ENCODE measurements at places on chromosomes 5 and 9.

- no peak for DNase-seq
Observed at GRCh38 chr9:127667906-127668305, 38.9 kb upstream of the CFAP157 start.

- DNase-seq, result no peak
Observed at GRCh38 chr9:137456061-137456863, 2.9 kb downstream of the NSMF start.

GRCh38 chr5:17888155-17888554, 253.9 kb downstream of the TAF11L14 start:
- DNase-seq, result no peak

- no peak for DNase-seq
Observed at GRCh38 chr9:16377311-16377710, 493.2 kb downstream of the BNC2 start.

- no peak for DNase-seq
Observed at GRCh38 chr9:23441275-23441674, 384.8 kb downstream of the ELAVL2 start.

DNA sequence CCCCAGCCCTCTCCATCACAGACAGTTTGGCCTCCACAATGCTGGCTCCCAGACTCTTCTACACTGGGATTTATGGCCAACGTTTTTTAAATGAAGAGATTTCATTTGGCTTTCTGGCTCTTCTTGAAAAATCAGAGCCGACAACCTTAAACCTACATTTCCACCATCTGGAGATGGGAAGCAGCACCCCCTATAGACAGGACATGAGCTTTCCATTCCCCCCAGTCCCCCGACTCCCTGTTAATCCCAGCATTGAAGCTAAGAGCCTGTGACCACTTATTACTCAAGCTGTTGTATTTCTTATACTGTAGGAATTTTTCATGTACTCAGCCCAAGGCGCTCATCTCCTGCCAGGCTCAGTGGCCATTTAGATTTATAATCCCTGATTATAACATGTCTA, 34.0 kb upstream of the AFAP1L1 start:
- no peak for DNase-seq

- no peak for DNase-seq
Observed at GRCh38 chr5:143443330-143443729, 39.8 kb upstream of the NR3C1 start.

- no peak for DNase-seq
Observed at GRCh38 chr5:73264631-73265030, 91.6 kb downstream of the TMEM174 start.

- DNase-seq, result no peak
Observed at GRCh38 chr5:116452774-116453368, 121.8 kb downstream of the SEMA6A start.

GRCh38 chr5:6508931-6509330, 60.3 kb downstream of the UBE2QL1 start:
- DNase-seq, result no peak

- peak; percentile 60 for DNase-seq
Observed at GRCh38 chr9:2727966-2728613, 10.8 kb downstream of the KCNV2 start.

DNA sequence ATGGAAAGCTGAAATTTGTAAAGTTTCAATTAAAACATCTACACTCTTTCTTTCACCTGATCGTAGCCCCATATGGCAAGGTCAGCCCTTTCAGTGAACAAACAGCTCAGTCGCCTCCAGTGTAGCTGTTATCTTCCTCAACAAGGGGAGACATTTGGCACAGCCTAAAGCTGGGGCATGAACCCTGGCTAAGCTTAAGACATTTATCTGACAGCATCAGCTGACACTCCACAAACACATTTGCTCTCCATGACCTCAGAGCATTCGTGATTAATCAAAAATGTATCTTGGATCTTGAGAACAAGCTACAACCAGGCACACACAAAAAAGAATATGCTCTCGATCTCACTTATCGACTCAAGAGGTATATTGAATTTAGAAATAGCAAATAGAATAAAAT, 67.3 kb downstream of the POU5F2 start:
- no peak for DNase-seq

DNA sequence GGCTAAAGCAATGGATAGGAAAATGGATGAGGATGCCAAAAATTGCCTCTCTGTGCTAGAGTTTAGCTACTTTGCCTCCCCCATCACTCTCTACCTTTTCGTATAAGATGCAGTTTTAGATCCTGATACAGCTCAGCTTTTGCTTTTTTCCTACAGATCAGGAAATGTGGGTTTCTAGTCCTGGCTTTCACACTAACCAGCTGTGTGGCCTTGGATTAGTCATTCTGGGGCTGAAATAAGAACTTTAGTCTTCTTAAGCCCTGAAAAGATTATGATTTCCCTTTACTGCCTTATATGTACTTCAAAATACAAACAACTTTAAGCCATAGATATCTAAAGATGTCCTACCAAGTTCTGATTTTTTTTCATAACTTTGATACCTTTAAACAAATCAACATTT, 116.4 kb downstream of the BAAT start:
- no peak for DNase-seq

- DNase-seq, result no peak
Observed at GRCh38 chr5:171628633-171628974, 157.0 kb upstream of the SMIM23 start.

DNA sequence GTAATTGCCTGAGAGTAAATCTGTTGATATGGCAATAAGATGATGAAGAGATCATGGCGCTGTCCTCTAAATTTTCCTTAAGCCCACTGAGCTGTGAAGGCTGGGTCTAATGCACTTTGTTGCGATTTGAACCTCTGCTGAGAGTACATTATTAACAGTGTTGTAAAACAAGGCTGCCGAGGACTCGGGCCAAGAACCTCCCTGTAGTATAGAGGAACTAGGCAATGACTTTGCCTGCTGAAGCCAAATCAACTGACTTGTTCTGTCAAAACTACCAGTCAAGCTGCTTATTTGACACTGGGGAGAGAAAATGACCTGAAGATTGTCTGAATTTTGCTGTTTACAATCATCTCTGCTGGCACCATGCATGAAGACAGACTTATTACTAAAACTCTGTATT, 1154.7 kb downstream of the DTWD2 start:
- no peak for DNase-seq

DNA sequence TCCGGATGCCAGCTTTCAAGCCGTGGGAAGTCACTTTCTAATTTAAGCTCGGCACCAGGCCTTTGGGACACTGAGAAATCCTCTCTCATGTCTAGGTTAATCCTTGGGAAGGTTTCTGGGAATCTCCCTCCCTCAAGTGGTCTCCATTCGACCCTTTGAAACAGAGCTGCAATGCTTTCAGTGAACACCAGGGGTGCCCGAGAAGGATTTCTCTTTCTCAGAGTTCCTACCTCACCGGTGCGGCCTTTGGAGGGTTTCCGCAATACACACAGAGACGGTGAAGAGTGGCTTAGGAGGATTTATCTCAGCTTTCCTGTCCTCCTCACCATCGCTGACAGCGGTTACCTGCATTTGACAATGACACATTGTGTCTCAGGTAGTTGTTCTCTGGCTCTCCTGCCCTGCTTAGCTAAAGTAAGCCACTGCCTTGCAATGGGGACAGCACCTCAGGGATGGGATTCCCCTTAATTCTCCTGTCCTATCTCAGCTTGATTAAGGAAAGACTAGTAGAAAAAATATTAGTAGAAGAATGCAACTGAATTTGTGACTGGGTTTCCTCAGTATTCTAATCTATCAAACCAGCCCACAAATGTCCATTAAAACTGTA, 180.6 kb downstream of the GABRG2 start:
- no peak for DNase-seq

DNA sequence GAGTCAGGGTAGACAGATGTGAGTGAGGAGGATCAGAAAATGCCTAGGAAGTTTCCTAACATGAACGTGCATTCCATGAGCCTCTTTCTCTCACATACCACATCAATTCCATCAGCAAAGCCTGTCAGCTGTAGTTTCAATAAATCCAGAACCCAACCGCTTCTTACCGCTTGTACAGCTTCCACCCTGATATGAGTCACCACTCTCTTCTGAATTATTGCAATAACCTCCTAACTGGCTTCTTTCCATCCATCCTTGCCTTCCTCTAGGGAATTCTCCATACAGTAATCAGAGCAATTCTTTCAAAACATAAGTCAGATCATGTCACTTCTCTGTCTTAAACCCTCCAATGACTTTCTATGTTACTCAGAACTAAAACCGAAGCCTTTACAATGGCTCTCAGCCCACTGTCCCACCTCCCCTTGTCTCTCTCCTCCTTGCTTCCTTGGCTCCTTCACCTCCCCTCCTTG, 8.1 kb upstream of the RAD23B start:
- peak; percentile 38 for DNase-seq

GRCh38 chr5:135065306-135066265, 31.6 kb upstream of the PITX1 start:
- DNase-seq, result no peak

DNA sequence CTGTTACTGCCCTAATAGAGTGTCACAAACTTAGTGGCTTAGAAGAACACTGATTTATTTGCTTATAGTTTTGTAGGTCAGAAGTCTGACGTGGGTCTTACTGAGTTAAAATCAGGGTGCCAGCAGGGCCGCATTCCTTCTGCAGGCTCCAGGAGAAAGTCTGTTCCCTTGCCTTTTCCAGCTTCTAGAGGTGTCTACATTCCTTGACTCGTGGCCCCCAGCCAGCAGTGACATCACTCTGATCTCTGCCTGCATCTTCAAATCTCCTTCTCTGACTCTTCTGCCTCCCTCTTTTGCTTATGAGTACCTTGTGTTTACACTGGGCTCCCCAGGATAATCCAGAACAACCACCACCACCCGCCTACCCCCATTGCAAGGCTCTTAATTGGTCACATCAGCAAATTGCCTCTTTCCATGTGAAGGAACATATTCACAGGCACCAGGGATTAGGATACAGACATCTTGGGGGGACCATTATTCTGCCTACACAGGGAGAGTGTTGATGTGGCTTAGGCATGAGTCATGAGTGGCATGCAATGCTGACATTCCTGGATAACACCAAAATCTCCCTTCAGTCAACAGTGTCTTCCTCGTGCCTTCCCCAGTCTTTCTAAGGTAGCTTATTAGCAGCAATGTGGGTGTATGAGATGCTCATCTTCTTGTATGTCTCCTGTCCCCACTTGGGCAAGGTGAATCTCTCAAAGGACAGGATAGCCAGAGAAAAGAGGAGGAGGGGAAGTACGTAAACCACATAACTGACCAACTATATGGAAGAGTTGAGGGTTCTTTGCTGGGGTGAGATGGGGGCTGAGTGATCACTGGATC, 24.4 kb downstream of the CYFIP2 start:
- no peak for DNase-seq

- DNase-seq, result no peak
Observed at GRCh38 chr9:105131981-105132380, 112.5 kb upstream of the SLC44A1 start.

DNA sequence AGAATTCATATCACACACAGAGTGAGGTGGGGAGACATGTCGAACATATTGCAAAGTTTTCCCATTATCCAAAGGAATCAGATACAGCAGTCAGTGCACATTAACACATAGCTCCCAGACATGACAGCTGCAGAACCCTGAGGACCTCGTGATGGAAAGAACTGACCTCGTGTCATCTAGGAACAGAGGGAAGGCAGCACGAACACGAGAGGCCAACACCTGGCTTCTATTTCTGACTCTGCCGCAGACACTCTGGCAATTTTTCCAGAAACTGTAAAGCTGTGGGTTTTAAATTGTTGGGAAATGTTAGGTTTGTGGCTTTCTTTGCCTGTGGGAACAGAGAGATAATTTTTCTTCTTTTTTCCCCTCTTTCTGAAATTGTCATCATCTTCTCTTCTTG, 315.0 kb upstream of the PIK3R1 start:
- DNase-seq, result no peak

GRCh38 chr5:59040024-59040803, 457.3 kb downstream of the RAB3C start:
- DNase-seq, result no peak

DNA sequence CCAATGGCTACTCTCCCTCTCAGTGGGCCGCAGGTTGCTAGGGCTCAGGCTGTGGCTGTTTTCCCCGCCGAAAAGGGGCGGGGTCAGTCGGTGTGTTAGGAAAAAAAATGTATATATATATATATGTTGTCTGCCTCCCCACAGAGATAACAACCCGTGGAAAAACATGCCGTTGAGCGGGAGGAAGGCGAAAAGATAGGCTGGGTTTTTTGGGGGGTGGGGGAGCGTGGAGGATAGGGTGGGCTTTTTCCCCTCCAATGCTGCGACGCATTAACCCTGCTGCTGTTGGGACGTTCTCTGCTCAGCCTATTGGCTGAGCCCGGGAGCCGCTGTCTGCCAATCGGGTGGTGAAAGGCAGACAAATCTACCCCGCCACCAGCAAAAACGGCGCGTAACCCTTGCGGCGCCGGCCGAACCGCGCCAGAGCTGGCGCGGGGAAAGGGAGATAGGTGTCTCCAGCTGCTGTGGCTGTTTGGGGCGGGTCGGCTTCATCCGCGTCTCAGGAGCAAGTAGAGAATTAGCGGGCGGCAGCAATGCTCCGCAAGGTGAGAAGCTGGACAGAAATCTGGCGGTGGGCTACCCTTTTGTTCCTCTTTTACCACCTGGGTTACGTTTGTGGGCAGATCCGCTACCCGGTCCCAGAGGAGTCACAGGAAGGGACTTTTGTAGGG, at the start of gene PCDHGC4:
Gene PCDHGC4 (plus strand): TSS at position 390 of the 671 bp plus-strand sequence. CDS start 144 bp downstream, at position 534.
- DNase-seq, result no peak

- DNase-seq, result no peak
Observed at GRCh38 chr5:180180421-180180820, 28.6 kb downstream of the RASGEF1C start.

GRCh38 chr9:137620581-137620980, 1.8 kb downstream of the EHMT1 start:
- DNase-seq, result no peak

GRCh38 chr9:101566904-101567724, 27.7 kb downstream of the PPP3R2 start:
- DNase-seq, result peak; percentile 3

DNA sequence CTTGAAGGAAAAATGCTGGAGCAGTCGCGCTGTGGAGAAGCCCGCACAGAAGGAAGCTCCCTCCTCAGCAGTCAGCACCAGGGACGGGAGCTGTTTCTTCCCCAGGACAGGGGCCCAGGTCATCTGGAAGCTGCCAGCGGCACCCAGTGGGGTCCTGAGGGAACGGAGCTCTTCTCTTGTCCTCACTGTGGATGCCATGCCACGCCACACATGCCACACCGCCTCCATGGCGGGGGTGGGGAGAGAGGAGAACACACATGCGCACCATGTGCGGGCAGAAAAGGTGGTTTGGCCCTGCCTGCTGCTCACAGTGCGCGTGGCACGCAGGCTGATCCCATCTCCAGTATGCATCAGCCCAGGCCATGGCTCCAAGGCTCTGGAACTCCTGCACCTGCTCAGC, 41.7 kb upstream of the ZNF354B start:
- DNase-seq, result no peak

GRCh38 chr9:98344581-98344980, 89.1 kb upstream of the TBC1D2 start:
- no peak for DNase-seq

GRCh38 chr9:31697956-31698355, 686.5 kb upstream of the ACO1 start:
- no peak for DNase-seq

DNA sequence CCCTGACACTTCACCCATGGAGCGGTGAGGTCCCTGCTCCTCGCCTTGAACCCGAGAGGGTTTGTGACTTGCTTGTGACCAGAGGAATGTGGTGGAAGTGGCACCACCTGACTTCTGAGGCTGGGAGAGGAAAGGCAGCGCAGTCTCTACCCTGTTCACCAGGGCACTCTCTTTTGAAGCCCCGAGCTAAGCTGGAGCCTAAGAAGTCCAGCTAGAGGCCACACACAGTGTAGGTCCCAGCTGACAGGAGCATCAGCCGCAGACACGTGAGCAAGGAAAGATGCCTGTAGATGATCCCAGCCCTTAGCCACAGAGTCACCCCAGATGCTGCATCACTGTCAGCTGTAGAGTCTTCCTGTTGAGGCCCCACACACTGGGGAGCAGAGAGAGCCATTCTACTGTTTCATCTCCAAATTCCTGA, 1.7 kb upstream of the ANGPTL2 start:
- no peak for DNase-seq

Measured in kidney capillary endothelial cell (primary cell).